ENCODE measurements at places on chromosomes 6 and 20. TPM values are rescaled to one million over a fixed set of nuclear protein-coding genes. Genes with fewer than 3 reads are reported as not detected.

DNA sequence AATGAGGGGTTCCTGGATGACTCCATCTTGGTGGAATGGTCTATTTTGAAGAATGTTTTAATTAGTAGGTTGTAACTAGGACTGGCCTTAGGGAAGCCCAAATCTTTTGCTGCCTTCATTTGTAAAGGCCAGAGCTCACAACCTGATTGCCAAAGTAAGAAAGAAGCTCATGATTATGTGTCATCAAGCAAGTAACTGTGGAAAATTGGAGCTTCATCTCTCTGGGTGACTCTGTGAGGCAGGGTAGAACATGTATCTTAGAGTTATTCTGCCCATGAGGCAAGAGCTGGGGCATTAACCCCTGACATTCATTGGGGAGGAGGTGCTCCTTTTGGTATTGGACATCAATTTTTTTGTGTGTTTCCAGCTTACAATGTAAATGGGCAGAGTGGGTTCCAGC, 273.9 kb upstream of the JAG1 start:
- no peak for DNase-seq

- DNase-seq = no peak
Observed at GRCh38 chr6:363909-364308, 27.6 kb upstream of the IRF4 start.

DNA sequence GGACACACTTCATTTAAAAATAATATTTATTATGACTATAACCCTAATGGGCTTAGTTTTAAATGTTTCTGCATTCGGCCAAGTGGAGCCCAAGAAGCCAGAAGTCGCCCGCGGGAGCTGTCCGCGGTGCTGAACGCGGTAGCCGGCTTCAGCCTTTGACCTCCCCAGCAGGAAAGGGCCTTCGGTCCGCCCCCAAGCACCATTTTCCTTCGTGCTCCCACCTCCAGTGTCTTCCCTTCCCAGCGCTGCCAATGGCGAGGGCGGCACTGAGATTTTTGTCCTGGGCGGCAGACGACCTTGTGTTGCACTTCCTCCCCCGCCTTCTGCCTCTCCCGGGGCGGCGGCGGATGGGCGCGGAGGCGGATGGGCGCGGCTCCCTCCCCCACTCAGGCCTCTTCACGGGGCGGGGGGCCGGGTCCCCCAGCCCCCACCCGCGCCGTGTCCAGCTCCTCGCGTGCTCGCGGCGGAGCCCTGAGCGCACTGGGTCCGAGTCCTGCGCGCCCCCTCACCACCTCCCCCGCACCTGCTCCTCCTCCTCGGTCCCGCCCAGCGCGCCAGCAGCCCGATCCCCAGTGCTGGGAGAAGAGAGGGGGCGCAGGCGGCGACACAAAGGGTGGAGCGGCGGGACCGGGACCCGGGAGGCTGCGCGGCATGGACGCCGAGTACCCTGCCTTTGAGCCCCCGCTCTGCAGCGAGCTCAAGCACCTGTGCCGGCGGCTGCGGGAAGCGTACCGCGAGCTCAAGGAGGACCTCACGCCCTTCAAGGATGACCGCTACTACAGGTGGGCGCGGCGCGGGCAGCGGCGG, 23.6 kb upstream of the TMEM181 start:
- DNase-seq = peak; percentile 70

GRCh38 chr20:35903843-35904242, 50.5 kb downstream of the SCAND1 start:
- DNase-seq = no peak

DNA sequence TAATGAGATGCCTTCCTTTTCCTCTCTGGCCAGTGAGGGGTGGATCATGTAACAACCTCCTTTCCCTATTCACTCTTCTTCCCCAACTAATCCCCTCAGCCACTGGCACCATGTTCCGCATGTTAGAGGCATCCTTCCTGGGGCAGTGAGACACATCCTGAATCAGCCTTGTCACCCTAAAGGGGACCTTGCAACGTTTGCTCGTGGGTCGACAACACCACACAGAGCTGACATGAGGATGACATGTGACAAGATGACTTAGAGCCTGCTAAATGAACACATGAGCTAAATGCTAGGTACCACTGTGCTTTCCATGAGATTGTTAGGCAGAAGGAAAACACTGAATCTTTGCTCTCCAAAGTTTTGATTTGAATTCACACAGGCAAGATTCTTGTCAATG, 129.2 kb downstream of the ATXN1 start:
- no peak for DNase-seq

DNA sequence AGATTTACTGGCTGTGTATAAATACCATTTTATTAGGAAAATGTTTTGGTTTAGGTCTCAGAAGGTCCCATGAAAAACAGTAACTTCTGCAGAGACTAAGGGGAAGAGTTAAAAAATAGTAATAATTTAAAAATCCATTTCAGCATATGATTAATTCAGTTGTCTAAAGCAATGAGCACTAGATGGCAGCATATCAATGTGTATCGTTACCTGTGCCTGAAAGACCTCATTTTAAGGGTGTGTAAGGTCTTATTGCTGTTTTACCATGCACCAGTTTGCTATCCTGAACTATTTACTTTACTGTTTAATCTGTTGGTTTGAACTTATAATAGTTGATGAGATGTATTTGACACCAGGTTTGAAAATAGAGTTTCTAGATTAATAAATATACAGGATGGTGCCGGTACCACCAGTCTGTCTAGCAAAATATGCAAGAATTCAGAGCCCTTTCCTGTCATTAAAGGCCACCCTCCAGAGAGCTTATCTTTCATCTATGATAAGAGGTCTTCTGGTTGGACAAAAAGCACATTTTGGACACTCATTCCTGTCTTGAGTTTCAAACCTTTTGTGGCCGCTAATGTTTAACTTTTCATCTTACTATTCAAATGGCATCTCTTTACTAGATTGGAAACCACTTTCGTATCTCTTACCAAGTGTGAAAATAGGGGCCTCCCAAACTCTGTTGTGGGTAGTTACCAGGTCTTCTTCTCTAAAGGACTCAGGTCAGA, 8.9 kb upstream of the AHI1 start:
- no peak for DNase-seq

- DNase-seq = no peak
Observed at GRCh38 chr6:90701146-90701781, 114.4 kb upstream of the MAP3K7 start.

DNA sequence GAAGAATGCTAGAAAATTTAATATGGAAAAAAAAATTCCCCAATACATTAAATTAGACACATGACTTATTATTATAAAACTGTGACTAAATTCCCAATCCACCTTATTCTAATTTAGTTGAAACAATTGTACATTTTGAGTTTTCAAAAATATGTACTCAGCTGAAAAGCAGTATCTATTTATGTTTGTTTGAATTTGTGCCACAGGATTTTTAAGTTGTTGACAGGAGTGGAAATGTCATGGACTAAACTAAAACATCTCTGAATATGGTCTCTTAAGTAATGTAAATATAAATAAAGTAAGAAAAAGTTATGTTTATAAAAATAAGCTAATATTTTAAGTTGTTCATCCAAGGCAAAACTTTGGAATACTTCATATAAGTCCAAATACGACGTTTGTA, 86.9 kb downstream of the COL21A1 start:
- DNase-seq = no peak

- DNase-seq = no peak
Observed at GRCh38 chr6:16482702-16483314, 244.4 kb downstream of the GMPR start.

- DNase-seq = no peak
Observed at GRCh38 chr6:161225681-161226008, 48.2 kb downstream of the AGPAT4 start.

- DNase-seq = no peak
Observed at GRCh38 chr6:36171573-36171972, 25.0 kb upstream of the BRPF3 start.

DNA sequence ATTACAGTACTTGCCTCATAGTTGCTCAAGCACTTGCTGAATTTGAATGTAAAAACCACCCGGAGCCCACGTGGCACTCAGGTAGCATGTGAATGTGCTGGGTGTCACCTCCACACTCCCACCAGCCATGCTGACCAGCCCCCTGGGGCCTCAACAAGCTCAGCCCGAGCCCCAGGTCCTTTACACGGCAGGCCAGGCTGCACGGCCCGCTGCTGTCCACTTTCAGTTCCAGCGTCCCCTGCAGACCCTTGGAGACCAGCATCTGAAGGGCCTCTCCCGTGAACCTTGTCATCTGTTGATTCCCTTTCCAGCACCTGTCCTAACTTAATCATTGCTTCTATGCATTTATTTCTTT, 33.3 kb upstream of the ZBP1 start:
- DNase-seq = no peak

DNA sequence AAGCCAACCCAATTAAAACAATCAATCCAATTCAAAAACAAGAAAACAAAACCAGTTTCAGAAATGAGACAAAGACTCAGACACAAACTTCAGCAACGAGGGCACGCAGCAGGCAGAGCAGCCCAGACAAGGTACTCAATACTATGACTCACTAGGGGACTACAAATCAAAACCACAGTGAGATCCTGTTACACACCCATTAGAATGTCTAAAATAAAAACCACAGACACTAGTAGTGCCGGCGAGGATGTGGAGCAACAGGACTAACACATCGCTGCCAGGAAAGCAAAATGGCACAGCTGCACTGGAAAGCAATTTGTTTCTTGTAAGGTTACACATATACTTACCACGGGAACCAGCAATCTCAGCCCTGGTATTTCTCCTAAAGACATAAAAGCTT, 28.4 kb upstream of the MAS1L start:
- DNase-seq = no peak

GRCh38 chr20:61891476-61891875, 174.2 kb downstream of the TAF4 start:
- no peak for DNase-seq

GRCh38 chr20:18215566-18215965, 72.8 kb upstream of the ZNF133 start:
- no peak for DNase-seq

- no peak for DNase-seq
Observed at GRCh38 chr20:57312138-57312537, 17.5 kb upstream of the SPO11 start.

GRCh38 chr6:42952389-42952788, 8.2 kb upstream of the GNMT start:
- DNase-seq = no peak

- DNase-seq = no peak
Observed at GRCh38 chr6:114581293-114581692, 238.5 kb upstream of the HS3ST5 start.

- no peak for DNase-seq
Observed at GRCh38 chr6:52617087-52617486, 40.2 kb upstream of the TRAM2 start.

DNA sequence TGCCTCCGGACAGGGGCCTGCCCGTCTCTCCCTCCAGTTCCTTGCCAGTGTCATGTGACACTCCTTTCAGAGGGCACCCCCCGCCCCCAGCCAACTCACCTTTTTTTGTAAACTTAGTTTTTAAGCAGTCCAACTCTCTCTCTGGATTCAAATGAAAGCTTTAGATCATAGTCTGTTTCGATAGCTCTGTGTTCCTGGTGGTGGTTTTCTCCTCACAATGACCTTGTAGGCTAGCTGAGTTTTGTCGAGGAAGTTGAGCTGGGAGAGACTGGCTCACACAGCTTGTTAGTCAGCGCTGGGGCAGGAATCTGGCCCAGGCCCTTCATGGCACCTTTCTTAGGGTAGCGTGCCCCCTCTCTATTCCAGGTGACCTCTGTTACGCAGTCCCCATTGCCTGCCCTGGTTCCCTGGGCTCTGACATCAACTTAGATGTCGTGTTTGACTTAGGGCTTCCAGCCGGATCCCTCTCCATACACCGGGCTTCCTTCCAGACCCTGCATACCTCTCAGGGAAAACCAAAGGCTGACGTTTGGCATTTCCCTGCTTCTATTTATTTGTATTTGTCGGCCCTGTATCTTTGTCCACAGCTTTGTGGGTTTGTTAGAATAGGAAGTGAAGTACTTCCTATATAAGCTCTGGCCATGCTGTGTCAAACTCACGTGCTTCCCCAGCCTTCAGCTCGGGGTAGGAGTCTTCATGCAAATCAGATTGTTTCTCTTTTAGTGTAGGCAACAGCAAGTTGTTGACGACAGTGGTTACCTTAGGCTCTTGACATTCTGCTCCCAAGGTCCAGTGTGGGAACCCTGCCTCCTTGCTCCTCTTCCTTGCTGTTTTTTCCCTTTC, 12.7 kb downstream of the IGF2R start:
- peak; percentile 73 for DNase-seq

DNA sequence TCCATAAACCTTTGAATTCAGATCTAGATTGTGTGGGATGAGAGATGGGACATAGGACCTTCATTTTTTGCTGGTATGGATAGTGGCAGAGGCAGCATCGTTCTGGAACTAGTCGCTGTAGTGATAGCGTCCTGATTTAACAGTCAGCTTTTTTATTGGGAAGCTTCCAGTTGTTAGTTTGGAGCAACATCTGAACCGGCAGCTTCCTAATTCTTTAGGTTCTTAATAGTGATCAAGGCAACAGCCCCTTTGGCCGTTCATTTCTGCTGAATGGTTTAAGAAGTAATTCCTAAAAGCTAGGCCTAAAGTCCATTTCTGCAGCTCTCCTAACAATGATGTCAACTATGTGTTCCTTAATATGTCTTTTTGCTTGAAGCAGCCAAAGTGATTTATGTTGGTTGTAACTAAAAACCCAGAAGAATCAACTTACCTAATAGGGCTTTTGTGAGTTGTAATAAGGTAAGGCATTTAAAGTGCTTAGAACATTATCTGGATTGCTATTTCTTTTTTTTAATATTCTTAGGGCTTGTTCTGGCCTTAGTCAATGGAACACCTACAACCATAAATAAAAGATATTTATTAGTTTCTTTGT, 90.3 kb downstream of the SHLD1 start:
- DNase-seq = no peak

DNA sequence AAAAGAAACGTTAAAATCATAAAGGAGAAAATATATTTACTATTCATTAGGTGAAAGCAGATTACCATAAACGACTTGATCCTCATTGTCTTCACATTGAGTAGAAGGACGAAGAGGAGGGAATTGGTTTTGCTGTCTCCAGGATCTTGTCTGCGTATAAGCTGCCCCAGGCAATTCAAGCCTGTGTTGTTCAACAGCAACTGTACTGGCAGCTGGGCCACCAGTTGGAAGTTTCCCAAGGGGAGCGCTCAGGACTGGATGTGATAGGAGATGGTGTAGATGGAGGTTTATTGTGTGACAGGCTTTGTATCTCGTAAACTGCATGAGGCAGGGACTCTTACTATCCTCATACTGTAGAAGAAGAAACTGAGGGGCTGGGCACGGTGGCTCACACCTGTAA, 3.9 kb upstream of the FANCE start:
- no peak for DNase-seq

GRCh38 chr6:13488015-13488895, 855 bp upstream of the GFOD1 start:
- peak; percentile 60 for DNase-seq

Gene LAMA2
- total RNA-seq = 7.2 TPM

Gene UBR2
- 14.0 TPM for total RNA-seq

Gene HSD17B8
- total RNA-seq = 14.3 TPM

Gene NRM
- 1.8 TPM for total RNA-seq

Gene POU5F1
- total RNA-seq = 3.8 TPM

Gene PSORS1C1
- total RNA-seq = 0.42 TPM

Gene IPCEF1
- 1.5 TPM for total RNA-seq
